ENCODE measurements at places on chromosomes 11 and 22.

GRCh38 chr11:65861165-65861505, 902 bp downstream of the MUS81 start:
- ATAC-seq = no peak

DNA sequence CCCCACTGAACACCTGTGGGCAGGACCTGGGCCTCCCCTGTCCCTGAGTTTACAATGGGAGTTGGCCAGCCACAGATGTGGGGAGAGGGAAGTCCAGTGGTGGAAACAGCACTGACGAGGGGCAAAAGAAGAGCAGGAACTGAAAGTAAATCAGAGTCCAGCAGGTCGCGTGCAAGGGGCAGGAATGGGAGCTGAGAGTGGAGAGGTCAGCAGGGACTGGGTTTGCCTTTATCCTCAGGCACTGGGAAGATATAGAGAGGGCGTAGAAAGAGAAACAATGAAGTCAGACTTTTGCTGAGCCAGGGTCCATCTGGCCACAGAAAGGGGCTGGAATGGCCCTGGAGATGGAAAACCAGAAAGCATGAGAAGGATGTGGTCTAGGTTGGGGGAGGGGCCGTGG, 8.5 kb downstream of the P2RY6 start:
- no peak for ATAC-seq

GRCh38 chr11:118174006-118174567, 2.4 kb downstream of the SCN2B start:
- no peak for ATAC-seq

GRCh38 chr11:24386546-24387397, 110.1 kb upstream of the LUZP2 start:
- ATAC-seq = no peak

- no peak for ATAC-seq
Observed at GRCh38 chr11:12166299-12167060, 56.1 kb downstream of the MICAL2 start.

DNA sequence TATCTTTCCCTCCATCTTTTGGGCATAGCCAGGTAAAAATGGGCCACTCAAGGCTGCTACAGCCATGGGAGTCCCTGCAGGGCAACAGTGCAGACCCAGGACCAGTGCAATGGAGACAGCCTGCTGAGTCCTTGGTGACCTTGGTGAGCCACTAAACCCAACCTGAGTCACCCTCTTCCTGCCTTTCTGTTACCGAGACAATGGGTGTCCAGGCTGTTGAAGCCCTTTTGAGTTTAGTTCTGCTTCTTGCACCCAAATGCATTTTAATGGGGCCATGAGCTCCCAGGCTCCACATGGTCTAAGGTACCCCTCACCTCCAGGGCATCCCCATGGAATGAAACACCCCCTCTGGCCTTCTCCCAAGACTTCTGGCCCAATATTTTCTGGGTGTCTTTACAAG, 874 bp upstream of the PLAAT4 start:
- no peak for ATAC-seq

All from stimulated activated memory B cell treated with anti-CD40 and anti-IgM and Interleukin-4, amounts not matched to agents 10 μg/mL and 1 μg/mL and 100 μg/mL, for 72 hours (primary cell).